Activated CD4-positive, alpha-beta T cell treated with anti-CD3 and anti-CD28 coated beads, Interleukin-2, amount 10 ng/mL, durations not matched to agents 7 days and 5 days (primary cell): ENCODE measurements at places on chromosomes 2 and 18. TPM values are rescaled to one million over a fixed set of nuclear protein-coding genes. Genes with fewer than 3 reads are reported as not detected.

Gene RNU2-63P
- total RNA-seq, result 1.9 TPM

Gene RGPD3
- not detected for total RNA-seq

Gene MYCN
- not detected for total RNA-seq

Gene EGR4
- total RNA-seq, result not detected

Gene PROM2
- total RNA-seq, result 0.42 TPM

Gene SPRED2
- 6.2 TPM for total RNA-seq

Gene SERPINB4
- not detected for total RNA-seq

Gene CD8B
- total RNA-seq, result 1.3 TPM

Gene TTC31
- total RNA-seq, result 45.8 TPM

Gene SERPINB11
- total RNA-seq, result not detected

Gene DHRS9
- not detected for total RNA-seq

Gene MYO3B
- total RNA-seq, result 0.04 TPM

Gene RDH14
- total RNA-seq, result 15.2 TPM

Gene LBX2
- not detected for total RNA-seq

Gene IL36B
- not detected for total RNA-seq
